Dermis blood vessel endothelial cell (primary cell): ENCODE measurements at places on chromosomes 2 and 18.

- no peak for DNase-seq
Measured at GRCh38 chr2:16644221-16644925, 21.3 kb downstream of the CYRIA start.

GRCh38 chr2:98637401-98638147 lies 29.2 kb downstream of the UNC50 start:
- DNase-seq: no peak

DNA sequence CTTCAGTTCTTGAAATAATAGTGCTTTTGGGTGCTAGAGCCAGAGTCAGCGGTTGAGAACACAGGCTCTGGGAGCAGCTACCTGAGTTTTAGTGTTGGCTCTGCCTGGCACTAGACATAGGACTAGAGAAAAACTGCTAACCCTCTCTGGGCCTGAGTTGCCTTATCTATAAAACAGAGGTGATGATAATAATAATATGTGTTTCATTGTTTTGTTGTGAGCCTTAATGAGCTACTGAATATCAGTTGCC lies 391.7 kb downstream of the PTPRM start:
- no peak for DNase-seq

GRCh38 chr2:133833746-133834145 lies 265.5 kb upstream of the NCKAP5 start:
- DNase-seq: no peak

DNA sequence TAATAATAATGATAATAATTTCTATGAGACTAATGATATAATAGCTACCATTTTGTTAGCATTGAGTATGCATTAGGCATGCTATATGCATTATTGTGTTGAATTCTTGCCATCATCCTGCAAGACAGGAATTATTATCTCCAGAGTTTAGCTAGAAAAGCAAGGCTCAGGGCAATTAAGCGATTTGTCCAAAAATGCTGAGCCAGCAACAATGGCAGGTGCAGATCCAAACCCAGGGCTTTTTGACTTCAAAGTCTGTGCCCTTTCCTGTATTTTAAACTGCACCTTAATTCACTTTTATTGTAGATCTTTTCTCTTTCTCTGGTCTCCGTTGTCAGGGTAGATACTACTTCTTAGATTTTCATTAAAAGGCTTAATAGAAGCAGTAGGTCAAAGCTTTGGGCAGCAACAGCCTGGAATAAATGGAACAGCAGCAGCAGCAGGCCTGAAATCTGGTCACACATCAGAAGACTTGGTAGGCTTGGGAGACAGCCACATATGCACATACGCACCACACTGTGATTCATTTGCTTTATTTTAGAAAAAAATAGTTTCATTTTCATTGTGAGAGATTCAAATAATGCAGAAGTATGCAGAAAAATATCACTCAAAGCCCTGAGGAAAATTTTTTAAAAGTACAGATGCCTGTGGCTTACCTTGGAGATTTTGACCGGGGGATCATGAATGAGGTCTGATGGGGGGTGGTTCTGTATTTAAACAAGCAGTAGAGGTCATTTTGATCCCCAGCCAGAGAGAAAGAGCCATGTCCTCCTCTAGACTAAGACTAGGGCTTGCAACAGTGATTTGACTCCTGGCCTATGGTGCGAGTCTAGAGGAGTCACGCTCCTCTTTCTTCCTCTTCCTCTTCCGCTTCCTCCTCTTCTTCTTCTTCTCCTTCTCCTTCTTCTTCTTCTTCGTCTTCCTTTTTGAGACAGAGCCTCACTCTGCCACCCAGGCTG lies 455.7 kb downstream of the TSN start:
- no peak for DNase-seq

GRCh38 chr18:24397131-24397693 lies 412 bp downstream of the OSBPL1A start:
- DNase-seq: peak; percentile 88

- no peak for DNase-seq
Measured at GRCh38 chr2:232088771-232089170, 127.3 kb downstream of the DIS3L2 start.

DNA sequence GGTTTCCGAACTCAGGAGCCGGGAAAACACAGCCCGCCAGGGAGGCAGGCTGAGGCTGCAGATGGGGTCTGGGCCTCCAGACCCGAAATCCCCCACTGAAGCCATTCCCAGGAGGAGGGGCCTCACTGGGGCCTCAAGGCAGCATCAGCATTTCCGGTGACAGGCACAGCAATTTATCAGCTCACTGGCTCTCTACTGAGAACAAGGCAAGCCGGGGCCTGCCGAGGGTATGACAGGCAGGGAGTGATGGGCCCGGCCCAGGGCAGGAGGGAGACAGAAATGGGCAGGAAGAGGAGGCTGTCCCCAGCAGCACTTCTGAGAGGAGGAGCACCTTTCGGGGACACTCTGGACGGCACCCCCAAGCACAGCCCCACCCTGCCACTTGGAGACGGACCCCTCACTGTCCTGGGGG lies 12.5 kb downstream of the SDC1 start:
- DNase-seq: peak; percentile 23

- DNase-seq: peak; percentile 13
Measured at GRCh38 chr2:29317077-29317517, 201.9 kb downstream of the CLIP4 start.

DNA sequence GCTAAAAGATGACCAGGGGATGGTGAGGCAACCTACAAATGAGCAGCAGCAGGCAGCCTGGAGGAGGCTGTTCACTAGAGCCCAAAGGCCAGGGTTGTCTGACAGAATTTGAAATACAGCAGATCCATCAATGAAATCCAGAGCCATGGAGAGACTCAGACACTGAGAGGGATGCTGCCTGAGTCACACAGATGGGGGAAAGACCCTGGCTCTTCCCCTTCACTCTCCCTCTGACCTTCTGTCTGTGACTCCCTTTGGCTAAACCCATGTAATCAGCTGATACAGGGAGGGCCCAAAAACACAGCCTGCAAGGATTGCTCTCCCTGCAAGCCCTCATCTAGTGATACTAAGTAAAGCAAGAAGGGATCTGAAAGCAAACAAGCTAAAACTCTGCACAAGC lies 166.5 kb upstream of the SPOPL start:
- no peak for DNase-seq

GRCh38 chr18:51952844-51953243 lies 387.2 kb upstream of the DCC start:
- no peak for DNase-seq

GRCh38 chr18:22765896-22766295 lies 167.2 kb upstream of the RBBP8 start:
- no peak for DNase-seq

- DNase-seq: no peak
Measured at GRCh38 chr2:141493936-141494335, 636.9 kb downstream of the LRP1B start.

GRCh38 chr2:197113275-197113711 lies 186.8 kb upstream of the PGAP1 start:
- DNase-seq: peak; percentile 71

DNA sequence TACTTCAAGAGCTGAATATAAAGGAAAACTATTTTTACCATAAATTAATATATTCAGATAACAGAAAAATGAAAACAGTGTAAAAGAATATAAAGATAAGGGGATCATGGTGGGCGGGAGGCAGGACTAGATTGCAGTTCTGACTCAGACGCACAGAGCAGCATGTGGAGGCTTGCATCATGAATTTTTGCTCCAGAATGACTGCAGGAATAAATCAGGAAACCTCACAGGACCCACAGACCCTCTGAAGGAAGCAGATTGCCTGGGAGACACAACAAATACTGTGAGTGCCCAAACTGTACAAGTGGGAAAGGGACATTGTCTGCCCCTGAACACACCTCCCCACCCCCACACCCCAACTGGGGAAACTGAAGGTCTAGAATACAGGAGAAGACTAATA lies 19.2 kb upstream of the SIGLEC15 start:
- DNase-seq: no peak

GRCh38 chr2:160474891-160475787 lies 18.5 kb downstream of the RBMS1 start:
- no peak for DNase-seq

- DNase-seq: peak; percentile 81
Measured at GRCh38 chr2:128304715-128305554, 13.7 kb downstream of the HS6ST1 start.

DNA sequence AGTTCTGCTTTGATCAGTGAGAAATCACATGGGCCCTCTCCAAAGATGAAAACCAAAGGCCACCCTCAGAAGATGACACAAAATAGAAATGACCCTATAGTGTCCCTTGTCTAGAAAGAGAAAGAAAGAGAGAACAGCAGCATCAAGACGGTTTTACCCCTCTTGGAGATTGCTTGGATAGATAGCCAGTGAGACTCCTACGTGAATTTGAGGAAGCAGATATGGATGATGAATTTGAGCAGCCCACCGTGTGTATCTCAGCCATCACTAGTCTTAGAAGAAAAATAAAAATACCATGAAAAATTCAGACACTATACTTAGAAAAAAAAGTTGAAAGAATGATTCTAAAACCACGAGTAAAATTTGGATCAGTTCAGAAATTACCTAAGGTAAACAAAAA lies 329.1 kb upstream of the CNTNAP5 start:
- DNase-seq: no peak

DNA sequence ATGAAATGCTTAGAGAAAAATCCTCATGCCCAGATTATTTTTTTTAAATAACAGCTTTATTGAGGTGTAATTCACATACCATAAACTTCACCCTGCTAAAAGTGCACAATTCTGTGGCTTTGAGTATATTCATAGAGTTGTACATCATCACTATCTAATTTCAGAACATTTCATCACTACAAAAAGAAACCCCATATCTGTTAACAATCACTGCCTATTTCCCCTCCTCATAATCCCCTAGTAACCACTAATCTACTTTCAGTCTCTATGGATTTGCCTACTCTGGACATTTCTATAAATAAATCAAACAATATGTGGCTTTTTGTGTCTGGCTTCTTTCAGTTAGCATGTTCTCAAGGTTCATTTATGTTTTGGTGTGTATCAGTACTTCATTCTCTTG lies 51.4 kb downstream of the OSBPL1A start:
- DNase-seq: no peak

DNA sequence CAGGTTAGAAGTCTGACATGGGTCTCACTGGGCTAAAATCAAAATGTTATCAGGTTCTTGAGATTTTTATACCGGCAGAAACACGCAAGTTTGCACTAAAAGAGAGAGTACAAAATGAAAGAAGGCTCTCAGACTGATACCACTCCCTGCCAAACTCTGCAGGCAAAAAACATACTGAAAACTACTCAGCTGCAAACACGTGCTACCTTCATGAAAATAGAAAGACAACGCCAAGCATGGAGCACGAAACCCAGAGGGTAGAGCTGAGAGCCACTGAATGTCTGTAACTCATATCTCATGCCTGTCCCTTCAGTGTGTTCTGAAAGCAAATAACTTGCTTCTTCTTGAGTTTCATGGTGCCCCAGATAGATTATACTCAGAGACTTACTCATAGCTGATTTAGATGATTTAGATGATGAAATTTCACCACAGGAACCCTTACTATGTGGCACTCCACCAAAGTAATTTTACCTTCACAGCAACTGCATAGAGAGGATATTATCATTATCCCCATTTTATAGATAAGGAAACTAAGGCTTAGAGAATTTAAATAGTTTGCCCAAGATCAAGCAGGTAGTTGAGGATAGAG lies 313.0 kb upstream of the SLC39A10 start:
- DNase-seq: no peak

GRCh38 chr18:36095936-36096519 lies 28.7 kb upstream of the RPRD1A start:
- peak; percentile 79 for DNase-seq

GRCh38 chr2:83900862-83901261 lies 558.2 kb downstream of the SUCLG1 start:
- DNase-seq: no peak

GRCh38 chr2:166234112-166234846 lies 106.5 kb upstream of the SCN1A start:
- peak; percentile 88 for DNase-seq

DNA sequence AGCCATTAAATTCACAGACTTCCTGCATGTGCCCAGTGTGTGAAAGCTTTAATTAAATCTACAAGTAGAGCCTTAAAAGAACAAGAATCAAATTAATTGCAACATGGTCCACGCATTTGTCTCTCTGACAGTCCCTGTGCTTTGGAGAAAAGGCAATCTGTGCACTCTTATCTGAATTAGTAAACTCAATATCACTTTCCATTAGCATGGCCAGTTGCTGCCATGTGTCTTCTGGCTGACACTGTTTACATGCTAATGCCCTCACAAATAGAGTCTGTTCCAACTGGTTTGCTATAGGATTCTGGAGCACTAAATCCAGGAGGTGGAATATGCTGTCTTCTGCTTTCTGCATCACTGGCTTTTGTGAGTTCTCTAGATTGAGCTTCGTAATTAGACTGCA lies 434.5 kb upstream of the RAB12 start:
- DNase-seq: no peak

- no peak for DNase-seq
Measured at GRCh38 chr18:62345909-62346308, 20.8 kb downstream of the TNFRSF11A start.

DNA sequence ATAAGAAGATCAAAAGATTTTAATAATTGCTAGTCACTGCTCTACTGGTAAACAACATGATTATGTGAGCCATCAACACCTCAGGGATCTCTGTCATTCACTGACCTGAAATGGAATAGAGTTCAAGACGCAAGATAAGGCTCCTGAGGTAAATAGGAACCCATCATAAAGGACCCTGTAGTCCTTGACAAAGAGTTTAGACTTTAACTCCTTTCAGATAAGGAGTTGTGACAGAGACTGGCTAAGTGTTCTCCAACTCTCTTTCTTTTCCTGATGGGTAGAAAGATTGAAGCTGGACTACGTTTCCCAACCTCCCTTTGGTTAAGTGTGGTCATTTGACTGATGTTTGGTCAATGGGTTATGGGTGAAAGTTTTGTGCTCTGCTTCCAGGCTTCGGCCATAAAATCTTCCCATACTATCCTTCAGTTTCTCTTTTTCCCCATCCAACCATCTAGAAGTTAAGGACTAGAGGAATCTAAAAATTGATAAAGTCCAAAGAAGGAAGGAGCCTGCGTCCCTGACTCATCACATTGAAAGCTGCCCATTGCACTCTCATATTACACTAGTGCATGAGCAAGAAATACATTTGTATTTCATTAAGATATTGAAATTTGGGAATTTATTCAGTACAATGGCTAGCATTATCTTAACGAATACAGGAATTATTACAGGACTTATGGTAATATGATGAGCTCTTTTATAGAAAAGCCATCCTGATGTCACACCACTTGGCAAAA lies 293.7 kb upstream of the ACVR2A start:
- DNase-seq: no peak

- no peak for DNase-seq
Measured at GRCh38 chr2:12107939-12108338, 361.5 kb downstream of the LPIN1 start.

GRCh38 chr2:105951384-105951694 lies 206.6 kb downstream of the NCK2 start:
- DNase-seq: no peak

DNA sequence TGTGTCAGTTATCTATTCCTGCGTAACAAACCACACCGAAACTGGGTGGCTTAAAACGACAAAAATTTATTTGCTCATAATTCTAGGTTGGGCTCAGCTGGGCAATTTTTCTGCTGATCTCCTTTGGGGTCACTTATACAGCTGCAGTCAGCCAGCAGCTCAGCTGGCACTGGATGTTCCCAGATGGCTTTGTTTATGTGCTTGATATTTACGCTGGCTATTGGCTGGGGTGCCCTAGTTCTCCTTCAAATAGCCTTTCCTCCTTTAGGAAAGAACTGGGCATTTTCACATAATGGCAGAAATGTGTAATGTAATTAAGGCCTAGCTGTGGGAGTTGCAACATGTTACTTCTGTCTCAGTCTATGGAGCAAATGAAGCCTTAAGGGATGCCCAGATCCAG lies 142.2 kb downstream of the B3GNT2 start:
- no peak for DNase-seq
